ENCODE measurements at places on chromosomes 4 and X.

DNA sequence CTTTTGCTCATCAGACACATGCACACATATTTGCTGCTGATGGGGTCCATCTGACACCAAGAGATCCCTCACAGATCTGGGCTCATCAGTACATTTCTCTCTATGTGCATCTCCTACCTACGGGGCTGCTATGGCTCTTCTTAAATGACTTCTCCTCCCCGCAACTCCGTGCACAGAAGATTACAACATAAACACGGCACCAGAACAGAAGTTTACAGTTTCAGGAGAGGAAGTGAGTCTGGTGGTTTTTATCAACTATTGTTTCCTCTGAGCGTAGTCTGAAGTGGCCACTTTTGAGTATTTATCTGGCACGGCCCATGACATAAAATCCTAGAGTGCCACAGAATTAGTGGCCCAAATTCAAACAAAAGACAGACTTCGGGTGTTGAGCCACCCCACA, 263.8 kb downstream of the PRDM5 start:
- DNase-seq = no peak

DNA sequence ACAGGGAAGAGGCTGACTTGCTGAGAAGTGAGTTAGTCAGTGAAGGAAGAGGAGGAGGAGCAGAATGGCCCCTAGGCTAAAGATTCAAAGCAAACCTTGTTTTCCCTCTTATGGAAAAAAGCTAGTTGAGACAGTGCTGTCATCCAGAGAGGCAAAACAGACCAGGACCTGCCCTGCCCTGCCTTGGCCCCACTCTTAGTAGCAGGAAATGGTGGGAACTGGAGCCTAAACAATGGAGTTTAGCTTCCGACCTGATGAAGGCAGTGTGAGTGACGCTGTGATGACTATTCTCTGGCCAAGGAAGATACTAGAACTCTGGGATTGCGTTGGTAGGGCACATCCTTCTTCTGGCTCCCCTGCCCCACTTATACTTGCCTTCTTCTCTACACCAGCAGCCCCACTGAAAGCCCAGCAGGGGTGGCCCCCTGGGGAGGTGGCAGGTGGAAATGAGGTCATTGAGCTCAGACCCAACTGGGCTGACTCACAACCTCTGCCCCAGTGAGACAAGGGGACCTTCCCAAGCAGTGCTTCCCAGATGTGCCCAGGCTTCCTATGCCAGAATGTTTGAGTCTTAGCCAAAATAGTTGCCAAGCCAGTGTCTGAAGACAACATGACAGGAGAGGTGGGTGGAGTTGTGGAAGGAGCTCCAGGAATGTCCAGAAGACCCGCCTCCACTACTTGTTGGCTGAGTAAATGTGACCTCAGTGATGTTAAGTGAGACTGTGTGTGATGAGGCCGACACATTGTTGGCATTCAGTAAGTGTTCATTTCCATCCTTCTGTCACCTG, 38.8 kb downstream of the MSN start:
- DNase-seq = no peak

- no peak for DNase-seq
Observed at GRCh38 chrX:153601511-153602110, 2.7 kb upstream of the CCNQ start.

- DNase-seq = no peak
Observed at GRCh38 chr4:72531322-72531721, 37.7 kb downstream of the ADAMTS3 start.

DNA sequence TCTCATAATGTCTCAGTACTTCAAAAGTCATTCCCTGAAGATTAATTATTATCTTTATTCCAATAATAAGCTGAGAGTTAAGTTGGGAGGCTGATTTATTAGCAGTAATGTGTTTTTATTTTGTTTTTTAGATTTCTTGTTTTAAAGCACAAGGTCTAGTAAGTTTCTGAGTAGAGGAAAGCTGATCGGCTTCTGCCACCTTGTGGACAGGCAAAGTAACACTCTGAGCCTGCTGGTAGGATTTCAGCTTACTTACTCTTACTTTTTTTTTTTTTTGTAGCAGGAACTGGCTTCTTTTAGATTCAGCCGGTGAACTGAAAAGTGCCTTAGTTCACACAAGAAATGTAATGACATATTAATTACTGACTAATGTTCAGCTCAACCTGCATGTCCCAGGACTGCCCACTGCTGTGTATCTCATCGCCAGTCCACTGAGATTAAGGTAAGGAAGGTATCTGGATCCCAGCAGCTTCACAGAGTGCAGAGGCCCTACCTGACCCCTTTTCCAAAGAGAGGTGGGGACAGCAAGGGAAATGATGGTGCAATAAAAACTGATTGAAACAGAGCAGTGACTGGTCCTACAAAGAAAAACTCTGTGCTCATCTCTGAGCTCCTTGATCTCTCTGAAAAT, 126.5 kb downstream of the ADGRA3 start:
- DNase-seq = no peak

DNA sequence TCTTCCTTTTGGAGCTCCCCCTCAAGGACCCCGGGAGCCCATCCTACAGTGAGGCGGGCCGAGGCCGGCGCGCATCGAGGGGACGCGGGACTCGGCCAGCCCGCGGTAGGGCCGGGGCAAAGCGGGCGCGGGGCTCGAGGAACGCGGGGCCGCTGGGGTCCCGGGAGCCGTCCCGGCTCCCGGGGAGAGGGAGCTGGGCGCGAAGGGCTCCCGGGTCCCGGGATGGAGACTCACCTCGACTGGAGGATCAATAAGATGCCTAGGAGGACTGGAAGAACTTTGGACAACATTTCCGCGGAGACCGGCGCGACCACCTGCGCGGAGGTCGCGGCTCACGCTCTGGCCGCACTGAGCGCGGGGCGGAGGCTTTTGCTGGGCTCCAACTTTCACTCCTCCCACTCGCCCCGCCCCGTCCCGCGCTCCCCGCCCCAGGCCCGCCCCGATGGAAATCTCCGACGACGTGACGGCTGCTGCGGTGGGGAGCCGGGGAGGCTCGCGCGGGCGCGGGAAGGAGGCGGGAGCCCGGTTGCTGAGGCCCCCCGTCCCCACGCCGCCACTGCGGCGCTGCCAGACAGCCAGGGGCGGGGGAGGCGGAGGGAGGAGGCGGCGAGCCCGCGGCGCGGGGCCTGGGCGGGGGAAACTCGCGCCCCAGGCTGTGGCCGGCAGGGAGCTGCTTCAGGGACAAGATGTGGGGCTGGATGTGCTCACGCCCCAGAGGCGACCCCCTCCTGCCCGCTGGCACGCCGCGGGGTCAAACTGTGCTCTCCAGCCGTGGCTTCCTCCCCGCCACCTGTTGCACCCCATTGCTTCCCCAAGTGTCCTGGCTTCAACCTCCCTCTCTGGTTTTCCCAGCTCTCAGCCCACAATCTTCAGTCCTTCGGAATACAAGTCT, at the start of gene GABRE:
Gene GABRE, minus strand, starts transcription at position 341 of the 892 bp plus-strand sequence. Its CDS starts 51 bp downstream, at position 290.
- DNase-seq = no peak

DNA sequence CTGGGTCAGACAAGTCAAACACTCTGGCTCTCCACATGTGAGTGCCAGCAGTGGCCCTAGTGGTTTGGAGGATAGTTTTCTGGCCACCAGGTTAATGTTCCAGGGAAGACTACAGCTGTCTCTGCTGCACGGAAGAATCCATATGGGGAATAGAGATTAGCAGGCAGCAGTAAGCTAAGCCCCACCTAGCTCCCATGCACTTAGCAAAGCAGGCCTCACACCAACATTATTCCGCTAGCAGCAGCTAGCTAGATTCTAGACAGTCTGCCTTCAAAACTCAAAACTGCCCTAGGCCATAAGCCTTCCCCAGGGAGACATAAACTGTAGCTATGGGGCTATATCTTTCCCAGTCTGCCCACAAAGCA, 203.4 kb downstream of the CHIC1 start:
- DNase-seq = no peak

DNA sequence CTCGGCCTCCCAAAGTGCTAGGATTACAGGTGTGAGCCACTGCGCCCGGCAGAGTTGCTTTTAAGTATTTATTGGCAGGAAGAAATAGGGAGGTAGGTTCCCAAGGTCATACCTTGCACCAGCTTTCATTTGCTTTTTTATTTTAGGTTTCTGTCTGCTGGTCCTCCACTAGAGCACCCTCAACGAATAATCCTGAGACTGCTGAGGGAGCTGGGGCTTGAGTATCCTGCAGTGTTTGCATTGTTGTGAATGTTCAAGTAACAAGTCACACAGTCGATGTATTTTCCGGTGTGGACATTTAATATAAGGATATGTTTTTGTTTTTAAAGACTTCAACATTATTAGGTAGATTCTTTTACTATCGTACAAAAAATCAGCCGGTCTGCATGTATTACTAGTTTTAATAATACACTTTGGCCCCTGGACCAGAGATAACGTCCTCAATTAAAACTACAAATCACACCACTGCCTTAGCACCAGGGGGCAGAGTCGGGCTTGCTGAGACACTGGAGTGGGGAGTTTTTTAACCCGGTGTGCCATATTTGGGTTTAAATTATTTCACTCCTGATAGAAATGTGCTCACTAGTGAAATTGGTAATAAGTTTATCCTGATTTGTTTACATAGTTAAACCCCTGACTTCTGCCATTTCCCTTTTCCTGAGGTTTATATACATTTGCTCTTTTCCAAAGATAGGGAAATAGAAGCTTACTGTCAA, 11.6 kb downstream of the SMIM20 start:
- no peak for DNase-seq

DNA sequence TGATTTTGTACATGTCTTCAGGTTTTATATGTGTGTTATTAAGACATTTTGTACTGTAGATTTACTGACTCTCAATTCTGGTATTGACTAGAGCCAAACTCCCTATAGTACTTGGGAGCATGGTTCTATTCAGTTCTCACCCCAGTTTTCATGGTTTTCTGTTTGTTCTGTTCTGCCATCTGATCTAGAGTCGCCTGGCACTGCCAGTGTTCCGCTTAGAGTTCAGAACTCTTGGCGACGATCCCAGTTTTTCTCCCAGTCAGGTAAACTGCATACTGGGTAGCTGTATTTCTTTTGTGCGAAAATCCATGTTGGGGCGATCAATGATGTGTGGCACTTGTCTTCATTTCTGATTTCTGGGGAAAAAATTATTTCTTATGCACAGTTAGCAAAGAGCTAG, 78.0 kb downstream of the PHOX2B start:
- no peak for DNase-seq

Data from stimulated activated CD4-positive, alpha-beta T cell treated with anti-CD3 and anti-CD28 coated beads, TNF-alpha, amount 100 ng/mL, for 4 hours (primary cell).